Activated CD4-positive, CD25-positive, alpha-beta regulatory T cell (primary cell): ENCODE measurements at places on chromosomes 11 and 22.
A peak's percentile ranks its signal among the peaks of the same experiment; 100 is the strongest.

DNA sequence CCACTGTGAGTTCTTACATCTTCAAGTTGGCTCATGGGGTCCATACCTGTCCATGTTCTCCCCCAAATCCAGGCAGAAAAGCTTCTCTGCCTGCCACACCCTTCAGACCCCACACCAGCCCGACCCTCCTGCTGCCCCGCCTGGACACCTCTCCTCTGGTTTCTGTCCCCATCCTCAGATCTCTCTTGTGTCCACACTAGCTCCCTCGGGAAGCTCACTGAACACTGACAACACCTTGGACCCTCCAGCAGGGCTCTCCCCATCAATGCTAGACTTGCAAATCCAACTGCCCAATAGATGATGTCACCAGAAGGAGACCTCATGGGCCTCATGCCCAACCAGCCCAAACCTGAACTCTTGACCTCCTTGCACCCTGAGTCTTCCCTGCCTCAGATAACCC, 2.9 kb downstream of the SCARF2 start:
- no peak for DNase-seq

DNA sequence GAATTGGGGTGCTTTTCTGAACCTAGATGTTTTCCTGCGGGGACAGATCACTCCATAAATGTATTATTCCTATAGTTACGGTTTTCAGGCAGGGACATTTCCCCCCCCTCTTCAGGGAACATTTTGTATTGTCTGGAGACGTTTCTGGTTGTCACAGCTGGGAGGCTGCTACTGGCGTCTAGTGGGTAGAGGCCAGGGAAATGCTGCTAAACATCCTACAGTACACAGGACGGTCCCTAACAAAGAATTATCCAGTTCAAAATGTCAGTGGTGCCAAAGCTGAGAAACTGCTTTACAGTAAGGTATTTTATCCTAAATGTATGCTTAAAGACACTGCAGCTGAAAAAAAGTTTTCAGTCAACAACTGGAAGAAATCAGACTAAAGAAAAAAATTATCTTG, 19.4 kb downstream of the PIWIL4 start:
- no peak for DNase-seq

GRCh38 chr22:44089717-44090570, 65.8 kb downstream of the PARVB start:
- no peak for DNase-seq

- DNase-seq = no peak
Measured at GRCh38 chr11:126214441-126214840, 2.9 kb downstream of the FAM118B start.

GRCh38 chr22:23069502-23070357, 589 bp upstream of the GNAZ start:
- peak; percentile 83 for DNase-seq

- DNase-seq = no peak
Measured at GRCh38 chr11:47060807-47061206, 115.9 kb downstream of the ARFGAP2 start.

DNA sequence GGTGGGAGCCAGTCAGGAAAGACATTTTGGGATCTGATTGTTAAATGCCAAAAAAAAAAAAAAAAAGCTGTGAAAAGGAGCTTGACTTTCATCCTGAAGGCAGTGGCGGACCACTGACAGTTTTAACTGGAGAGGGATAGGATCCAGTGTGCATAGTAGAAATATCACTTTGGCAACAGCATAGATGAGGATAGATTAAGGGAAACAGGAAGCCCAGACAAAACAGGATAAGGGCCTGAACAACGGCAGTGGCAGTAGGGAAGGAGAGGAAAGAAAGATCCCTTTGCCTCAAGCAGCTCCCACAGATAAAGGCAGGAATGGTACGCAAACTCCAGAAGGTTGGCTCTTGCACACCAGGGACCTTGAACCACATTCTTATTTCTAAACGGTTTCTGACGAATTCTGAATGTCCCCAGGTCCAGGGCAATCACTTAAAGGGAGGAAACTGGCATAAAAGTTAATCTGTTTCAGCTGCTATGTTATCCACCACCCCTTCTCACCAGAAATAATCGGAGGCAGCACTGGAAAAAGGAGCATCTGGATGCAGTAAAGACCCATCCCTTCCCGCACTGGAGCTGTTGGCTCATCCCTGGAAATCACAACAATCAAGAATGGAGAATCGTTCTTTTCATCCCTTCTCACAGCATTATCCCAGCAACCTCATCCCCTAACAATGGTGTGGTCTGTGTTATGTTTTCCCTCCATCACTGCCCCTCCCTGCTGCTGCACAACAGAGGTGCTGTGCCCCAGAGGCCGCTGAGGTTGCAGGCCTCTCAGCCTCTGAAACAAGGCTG, 99.1 kb downstream of the GAB2 start:
- no peak for DNase-seq

GRCh38 chr22:34798605-34799004, 267.4 kb upstream of the ISX start:
- DNase-seq = no peak

- no peak for DNase-seq
Measured at GRCh38 chr11:68128682-68129327, 7.6 kb upstream of the CHKA start.

DNA sequence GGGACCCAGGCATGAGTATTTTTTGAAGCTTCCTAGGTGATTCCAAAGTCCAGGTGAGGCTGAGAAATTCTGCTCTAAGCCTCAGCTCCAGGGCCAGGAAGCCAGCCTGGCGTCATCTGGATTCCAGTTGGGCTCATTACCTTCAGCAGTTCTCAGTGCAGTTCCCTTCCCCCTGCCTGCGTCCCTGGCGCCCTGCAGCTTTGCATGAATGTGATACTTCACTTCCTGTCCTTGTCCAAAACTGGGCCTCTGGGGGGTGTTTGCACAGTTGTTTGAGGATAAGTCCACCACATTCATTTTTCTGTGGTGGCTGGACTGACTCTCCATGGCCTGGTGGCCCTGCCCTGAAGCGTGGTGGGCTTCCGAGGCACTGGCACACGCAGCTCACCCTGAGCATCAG, 98.1 kb downstream of the TENM4 start:
- no peak for DNase-seq

- no peak for DNase-seq
Measured at GRCh38 chr11:81787584-81788049, 946.0 kb downstream of the FAM181B start.

GRCh38 chr22:48819232-48819631, 1008.4 kb downstream of the BRD1 start:
- DNase-seq = no peak

- DNase-seq = no peak
Measured at GRCh38 chr11:3073029-3073435, 15.8 kb upstream of the CARS1 start.

GRCh38 chr11:85279267-85279666, 347.9 kb downstream of the DLG2 start:
- no peak for DNase-seq

DNA sequence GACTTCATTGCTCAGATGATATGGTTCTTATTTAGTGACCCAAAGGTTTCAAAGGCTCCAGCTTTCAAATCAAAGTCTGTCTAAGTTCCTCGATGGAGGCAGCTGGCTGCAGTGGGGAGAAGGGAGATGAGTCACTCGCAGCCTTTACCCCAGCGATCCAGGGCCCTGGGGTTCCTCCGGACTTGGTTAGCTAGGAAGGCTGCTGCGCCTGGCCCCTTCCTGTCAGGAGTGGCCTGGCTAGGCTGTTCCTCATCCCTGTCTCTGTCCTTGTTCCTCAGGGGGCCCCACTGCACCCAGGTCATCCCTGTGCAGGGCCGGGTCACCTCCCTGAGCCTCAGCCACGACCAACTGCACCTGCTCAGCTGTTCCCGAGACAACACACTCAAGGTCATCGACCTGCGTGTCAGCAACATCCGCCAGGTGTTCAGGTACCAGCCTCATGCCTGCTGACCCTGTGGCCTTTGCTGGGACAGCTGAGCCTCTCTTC, 13.9 kb downstream of the ATG16L2 start:
- no peak for DNase-seq

DNA sequence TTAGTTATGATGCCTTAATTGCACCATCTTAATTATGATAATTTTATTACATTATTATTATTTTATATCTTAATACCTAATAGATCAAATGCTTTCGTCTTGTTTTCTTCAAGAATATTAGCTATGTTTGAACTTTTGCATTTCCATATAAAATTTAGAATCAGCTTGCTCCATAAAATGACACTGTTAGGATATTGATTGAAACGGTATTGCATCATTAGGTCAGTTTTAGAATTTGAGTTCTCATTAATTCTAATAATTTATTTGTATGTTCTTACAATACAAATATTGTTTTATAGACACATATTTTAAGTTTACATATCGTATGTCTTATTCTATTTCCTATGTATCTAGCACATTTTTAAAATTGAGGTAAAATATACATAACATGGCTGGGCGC, 6.7 kb downstream of the CFAP68 start:
- DNase-seq = no peak

GRCh38 chr22:17481424-17481823, 81.9 kb upstream of the SLC25A18 start:
- no peak for DNase-seq

GRCh38 chr22:44328326-44328725, 15.6 kb upstream of the SHISAL1 start:
- no peak for DNase-seq

DNA sequence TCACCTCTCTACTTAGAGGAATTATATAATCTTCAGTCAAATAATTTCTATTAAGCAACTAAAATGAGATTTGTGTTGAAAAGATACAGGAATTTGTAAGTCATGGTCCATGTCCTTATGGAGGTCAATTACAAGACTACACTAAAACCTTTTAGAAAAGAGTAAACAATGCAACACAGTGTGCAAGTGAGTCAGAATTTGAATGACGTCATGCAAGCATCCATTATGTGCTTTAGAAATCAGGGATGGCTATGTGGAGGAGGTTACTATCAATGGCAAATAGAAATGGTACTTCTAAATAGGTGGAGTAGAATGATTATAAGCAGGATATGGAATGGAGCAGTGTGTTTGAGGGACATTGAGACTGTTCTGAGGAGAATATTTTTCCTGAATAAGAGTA, 16.6 kb downstream of the OR10D3 start:
- no peak for DNase-seq

GRCh38 chr11:110087812-110088534, 5.2 kb upstream of the ZC3H12C start:
- no peak for DNase-seq

DNA sequence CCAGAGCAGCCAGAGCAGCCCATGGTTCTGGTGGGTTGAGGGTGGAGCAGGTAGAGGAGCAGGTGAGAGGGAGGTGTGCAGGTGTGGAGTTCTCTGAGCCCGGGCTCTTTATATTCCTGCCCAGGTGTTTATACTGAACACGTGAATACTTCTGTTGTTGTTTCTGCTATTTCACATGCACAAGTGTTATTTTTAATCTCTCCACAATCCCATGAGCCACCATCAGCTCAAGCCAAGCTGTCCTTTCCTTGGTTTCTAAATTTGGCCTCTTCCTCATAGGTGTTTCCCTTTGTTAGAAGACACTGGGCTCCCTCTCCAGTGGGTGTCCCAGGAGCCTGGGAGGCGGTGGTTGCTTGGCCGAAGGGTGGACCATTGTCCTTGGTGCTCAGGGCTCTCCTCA, at the start of gene KRTAP5-3:
Gene KRTAP5-3 (minus strand): TSS at position 101 of the 400 bp plus-strand sequence. CDS start 78 bp downstream, at position 23.
- DNase-seq = no peak

GRCh38 chr11:125182573-125182972, 18.0 kb downstream of the PKNOX2 start:
- DNase-seq = no peak

DNA sequence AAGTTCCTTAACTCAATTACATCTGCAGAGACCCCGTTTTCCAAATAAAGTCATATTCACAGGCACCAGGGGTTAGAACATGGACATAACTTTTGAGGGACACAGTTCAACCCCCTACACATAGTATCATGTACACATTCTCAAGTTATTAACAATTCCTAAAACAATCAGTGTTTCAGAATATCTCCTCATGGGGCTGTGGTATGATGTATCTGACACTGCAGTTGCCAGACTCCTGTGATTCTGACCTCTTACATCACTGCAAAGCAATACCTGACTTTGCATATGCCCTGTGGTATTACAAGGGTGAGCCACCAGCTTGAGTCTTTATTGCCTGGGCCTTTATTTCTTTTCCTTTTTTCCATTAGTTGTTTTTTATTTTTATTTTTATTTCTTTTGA, 141.7 kb downstream of the COMMD9 start:
- no peak for DNase-seq

DNA sequence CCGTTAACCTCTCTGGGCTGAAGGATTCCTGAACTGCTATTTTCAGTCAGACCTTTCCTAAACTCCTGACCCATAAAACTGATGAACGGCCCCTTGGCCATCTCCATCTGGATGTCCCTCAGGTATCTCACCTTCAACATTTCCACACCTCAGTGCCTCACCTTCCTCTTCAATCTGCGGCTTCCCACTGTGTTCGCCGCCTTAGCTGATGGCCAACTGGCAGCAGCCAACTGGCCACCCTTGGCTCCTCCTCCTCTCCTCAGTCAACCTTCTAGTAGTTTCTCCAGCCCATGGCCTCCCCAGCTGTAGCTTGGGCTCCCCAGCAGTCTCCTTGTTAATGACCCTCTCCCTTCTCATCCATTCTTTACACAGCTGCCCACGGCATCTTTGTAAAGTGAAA, 55.0 kb upstream of the PHOX2A start:
- no peak for DNase-seq

DNA sequence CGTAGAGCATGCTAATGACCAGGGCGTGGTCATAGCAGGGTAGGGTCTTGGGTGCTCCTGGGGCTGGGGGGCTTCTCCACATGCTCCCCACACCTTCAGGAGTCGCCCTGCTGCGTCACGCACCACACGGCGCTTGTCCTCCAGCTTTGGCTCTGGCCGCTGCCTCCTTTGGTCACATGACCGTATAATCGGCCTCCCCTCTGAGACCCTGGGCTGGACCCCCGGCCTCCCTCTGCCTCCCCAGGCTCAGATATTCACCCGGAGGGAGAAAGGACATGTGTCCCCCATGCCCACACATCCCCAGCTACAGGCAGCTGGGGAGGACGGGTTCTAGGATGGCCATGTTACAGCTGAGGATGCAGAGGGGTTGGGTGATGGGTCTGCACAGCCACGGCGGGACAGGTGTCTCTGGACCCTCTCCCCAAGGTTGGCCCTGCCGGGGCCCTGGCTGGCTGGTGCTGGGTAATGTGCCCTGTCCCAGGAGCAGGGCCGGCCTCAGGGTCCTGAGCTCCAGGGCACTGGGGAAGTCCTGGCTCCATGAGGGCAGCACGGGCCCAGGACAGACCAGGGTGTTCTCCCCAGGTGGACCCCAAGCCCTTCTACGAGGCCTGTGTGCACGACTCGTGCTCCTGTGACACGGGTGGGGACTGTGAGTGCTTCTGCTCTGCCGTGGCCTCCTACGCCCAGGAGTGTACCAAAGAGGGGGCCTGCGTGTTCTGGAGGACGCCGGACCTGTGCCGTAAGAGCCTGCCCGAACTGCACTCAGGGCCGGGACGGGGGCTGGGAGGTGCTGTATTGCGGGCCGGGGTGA, 14.5 kb downstream of the MUC2 start:
- no peak for DNase-seq

GRCh38 chr22:49845241-49845640, 8.4 kb upstream of the ZBED4 start:
- no peak for DNase-seq

DNA sequence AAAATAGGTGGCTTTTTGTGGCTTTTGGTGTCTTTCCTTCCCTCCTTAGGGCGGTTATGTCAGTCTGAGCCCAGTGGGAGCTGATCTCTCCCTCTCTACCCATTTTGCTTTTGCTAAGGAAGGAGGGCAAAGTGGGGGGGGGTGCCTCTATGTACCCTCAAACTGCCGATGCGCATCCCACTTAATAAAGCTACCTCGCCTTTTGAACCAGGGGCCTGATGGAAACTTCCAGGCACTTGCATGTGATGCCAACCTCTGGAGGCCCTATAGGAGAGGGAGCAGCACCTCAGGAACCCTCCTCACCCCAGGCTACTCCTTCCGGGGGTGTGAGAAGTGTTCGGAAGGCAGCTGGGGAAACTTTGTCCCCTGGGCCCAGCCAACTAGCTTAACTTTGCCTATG, 97.0 kb upstream of the HSD17B12 start:
- DNase-seq = no peak
